ENCODE measurements at places on chromosomes 3 and 15.

DNA sequence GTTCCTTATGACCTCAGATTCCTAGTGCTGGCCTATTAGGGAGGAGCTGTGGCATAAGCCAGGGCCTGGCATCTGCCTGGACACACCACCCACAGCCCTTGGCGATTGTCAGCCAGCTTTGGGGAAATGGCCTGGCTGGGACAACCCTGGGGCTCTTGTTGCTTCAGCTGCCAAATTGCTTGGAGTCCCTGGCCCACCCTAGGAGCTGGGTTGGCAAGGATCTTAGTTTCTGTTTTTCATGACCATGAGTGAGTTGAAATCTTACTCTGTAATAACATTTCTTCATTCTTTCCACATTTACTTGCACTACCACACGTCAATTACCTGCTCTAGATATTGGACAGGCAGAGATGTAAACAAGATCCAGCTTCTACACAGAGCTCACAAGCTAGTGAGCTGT, 1.9 kb upstream of the MYZAP start:
- no peak for DNase-seq

GRCh38 chr3:103499132-103499900, 1064.5 kb downstream of the ZPLD1 start:
- DNase-seq, result no peak

DNA sequence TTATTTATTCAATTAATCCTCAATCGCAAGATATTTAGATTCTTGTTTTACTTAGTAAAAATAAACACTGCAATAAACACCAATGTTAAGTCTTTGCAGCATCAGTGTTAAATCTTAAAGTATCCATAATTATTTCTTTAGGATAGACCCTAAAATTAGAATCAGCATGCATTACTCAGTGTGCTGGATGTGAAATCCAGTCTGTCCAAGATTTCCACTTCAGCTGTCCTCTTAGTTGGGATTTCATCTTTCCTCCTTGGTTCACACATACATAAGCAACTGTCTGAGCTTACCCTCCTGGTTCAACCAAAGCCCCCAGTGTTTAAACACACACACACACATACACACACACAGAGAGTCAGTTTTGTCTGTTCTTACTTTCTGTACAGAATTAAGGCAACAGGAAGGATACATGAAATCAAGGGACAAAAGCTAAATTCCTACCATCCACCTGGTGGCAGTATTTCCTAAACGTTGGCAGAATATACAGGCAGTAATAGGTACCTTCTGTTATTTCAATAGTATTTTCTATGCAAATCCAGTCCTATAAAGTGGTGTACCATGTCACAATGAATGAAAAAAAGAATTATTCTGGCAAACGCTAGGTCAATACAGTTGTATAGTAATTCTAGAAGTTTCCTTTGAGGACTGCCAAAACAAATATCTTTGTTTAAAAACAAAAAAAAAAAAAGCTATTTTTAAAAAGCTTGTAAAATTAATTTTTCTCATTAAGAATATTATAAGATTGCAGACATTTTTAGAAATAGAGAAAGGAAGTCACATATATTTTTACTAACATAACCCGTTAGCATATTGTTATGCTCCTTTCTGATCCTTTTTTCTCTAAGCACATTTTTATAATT, 27.3 kb upstream of the DMXL2 start:
- DNase-seq, result no peak

DNA sequence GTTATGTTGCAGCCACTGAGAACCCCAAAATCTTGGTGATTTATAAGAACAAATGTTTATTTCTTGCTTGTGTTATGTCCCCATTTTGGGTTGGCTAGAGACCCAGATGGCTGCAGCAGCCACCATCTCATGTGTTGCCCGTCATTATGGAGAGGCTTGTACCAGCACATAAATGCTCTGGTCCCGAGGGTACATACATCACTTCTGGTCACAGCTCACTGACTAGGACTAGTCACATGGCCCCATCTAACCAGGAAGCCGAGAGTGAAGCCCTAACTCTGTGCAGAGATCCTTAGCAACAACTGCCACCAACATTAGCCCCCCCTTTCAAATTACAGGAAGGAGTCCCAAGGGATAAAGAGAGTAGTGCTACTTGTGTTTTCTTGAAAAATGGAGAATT, 25.5 kb upstream of the HACD2 start:
- DNase-seq, result no peak

- no peak for DNase-seq
Measured at GRCh38 chr3:172257648-172258400, 190.4 kb downstream of the GHSR start.

All from activated T-helper 1 cell treated with Interleukin-2 at 50 U/mL for 16 hours (primary cell).